ENCODE measurements at places on chromosomes 5 and 9.

DNA sequence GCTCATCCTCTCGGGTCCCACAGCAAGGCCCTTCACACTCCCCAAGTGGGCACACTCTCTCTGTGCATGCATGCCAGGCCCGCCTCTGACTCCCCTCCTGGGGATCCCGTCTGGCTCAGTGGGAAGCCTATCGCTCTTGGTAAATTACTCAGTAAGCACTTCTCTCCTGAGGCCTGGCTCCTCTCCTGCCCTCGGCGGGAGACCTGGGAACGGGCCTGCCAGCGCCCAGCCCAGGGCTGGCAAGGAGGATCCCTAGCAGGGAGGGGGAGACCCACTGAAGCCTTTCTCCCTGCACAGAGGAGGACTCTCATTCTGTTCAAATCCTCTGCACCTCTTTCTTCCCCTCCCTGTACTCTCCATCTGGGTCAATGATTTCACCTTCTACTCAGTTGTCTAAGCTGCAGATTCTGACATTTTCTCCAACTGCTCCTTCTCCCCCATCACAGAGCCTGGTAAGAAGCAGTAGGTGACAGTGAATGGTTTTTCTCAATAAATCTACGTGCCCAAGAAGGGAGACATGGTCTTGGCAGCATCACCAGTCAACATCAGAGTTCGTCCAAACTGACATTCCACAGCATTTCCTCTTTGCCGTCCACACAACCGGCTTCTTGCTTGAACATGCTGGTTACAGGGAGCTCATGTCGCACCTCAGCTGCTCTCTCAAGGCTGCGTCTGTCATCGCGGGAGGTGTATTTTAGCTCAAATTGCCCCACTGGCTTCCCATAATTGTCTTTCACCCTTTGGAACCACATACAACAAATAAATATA is 81.9 kb downstream of the GPR21 start:
- DNase-seq: no peak

DNA sequence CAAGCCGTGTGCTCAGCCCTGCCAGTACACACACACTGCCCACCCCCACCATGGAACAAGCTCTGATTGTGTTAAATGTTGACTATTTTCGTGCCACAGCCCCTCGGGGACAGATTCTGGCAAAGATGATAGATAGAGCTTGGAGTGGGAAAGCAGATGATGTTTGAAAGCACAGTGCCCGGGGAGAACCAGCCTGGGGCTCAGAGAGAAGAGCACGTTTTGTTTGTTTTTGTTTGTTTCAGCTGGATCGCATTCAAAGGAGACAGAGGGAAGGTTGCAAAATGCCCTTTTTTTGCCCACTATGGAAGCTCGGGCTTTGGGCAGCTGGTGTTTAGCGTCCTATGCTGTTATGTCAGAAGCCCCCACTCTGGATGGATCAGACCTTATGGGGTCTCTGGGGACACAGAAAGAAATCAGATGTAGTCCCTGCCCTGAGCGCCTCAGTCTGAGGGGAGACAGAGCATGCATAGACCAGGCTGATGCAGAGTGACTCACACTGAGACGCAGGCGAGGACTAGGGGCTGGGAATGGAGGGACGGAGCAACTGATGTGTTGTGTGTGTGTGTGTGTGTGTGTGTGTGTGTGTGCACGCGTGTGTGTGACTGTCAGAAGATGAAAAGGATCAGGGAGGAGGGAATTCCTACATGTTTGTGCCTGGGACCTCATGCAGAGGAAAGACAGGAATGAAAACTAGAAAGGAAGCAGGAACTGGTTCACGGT is 229.7 kb downstream of the MELK start:
- DNase-seq: no peak

- DNase-seq: no peak
Observed at GRCh38 chr5:179177711-179178575, 117.8 kb downstream of the ZNF354C start.

- no peak for DNase-seq
Observed at GRCh38 chr9:135729480-135729879, 27.5 kb downstream of the KCNT1 start.

GRCh38 chr5:107519900-107520354 is 150.8 kb downstream of the EFNA5 start:
- DNase-seq: no peak

DNA sequence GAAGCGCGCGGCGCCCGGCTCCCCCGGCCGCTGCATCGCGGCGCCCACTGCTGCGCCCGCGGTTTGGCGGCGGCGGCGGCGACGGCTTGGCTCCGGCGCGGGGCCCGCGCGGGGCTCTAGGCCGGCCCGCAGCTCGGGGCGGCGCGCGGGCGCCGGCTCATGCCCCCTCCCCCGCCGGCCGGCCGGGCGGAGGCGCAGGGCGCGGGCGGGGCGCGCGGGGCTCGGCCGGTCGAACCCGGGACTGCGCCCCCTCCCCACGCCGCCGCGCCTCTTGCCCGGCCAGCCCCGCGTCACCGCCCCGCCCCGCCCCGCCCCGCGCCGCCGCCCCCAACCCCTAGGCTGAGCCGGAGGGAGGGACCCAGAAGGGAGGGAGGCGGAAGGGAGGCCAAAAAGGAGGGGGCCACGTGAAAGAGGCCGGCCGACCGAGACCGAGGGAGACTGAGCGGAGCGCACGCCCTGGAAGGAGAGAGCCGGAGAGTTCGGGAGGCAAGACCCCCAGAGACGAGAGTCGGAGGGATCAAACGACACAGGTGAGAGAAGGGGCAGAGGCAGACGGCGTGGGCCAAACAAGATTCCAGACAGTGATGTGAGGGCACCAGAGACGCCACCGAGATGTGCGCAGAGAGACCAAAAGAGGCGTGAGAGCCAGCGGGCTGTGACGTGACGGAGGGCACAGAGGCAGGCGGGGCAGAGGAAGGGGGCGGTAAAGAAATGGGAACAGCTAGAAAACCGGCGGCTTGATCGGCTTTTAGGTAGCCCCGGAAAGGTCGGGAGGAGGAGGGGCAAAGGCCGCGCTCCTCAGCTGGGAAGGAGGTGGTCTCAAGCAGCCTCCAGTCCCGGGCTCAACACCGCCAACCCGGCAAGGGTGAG is at the start of gene BARX1:
Gene BARX1 (minus strand): TSS at position 245 of the 870 bp plus-strand sequence. CDS start 209 bp downstream, at position 36.
- no peak for DNase-seq

DNA sequence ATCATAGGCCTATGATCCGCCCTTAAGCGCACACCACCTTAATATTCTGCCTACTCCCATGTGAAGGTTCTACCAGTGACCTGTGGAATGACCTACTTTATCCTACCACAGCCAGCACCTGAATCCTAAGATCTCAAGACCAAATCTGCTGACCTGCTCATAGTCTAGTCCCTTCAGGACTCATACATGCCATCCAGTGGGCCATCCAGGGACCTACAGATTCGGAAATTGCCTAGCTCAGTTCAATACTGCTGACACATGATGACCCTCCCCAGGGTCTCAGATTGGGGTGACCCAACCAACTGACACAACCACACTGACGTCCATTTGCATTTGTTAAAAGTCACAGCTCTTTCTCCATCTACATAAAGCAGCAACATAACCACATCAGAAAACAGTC is 443.8 kb upstream of the ST8SIA4 start:
- DNase-seq: no peak

DNA sequence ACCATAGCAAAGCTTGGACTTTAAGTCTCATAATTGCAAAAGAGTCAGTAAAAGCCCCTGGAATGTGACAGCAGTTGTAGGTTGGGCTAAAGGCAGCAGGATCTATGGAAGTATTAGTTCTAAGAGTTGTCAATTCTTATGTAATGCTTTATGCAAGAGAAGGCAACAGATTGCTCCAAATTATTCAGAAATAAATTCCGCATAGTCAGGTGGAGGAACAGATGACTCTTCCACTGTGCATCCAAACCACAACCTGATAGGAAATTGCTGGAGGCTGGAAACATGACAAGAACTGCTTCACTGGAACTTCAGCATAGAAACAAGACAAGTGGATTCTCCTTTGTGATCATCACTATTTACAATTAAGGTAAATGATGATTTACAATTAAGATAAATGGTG is 101.0 kb downstream of the STARD4 start:
- no peak for DNase-seq

Measured in stimulated activated CD4-positive, alpha-beta T cell treated with anti-CD3 and anti-CD28 coated beads, Interleukin-12 subunit alpha, Interleukin-12 subunit beta, amount 100 ng/mL, for 24 hours (primary cell).